ENCODE measurements at places on chromosomes 3 and 15.

GRCh38 chr15:78810362-78811123 lies 721 bp downstream of the ADAMTS7 start:
- DNase-seq = no peak

DNA sequence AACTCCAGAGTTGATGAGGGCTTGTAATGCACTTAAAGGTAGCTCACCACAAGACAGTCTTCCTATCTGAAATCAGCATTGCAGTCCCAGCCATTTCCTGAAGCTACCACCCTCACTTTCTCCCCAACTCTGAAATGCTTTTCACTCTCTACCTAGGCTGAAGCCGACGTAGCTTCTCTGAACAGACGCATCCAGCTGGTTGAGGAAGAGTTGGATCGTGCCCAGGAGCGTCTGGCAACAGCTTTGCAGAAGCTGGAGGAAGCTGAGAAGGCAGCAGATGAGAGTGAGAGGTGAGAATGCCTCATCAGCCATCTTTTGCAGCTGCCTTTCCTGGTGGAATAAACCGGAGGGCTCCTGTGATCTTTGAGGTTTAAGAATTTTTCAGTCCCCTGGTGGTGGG lies 14.3 kb downstream of the TPM1 start:
- DNase-seq = no peak

DNA sequence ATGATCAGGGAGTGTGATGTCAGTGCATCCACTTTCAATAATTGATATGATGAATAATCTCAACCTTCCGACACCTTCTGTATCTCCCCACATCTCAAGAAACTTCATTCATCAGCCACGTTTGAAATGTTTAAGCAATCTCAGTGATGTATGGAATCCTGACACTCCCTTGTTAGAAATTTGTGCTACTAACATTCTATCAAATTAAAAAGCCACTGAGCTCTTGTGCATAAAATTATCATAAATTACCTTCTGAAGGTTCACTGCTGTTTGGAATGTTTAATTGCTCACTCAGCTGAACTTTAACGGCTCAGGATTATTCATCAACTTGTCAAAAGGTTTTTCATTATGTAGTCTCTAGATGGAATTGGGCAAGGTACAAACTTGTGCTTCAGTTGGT lies 108.4 kb upstream of the DPH6 start:
- DNase-seq = no peak

DNA sequence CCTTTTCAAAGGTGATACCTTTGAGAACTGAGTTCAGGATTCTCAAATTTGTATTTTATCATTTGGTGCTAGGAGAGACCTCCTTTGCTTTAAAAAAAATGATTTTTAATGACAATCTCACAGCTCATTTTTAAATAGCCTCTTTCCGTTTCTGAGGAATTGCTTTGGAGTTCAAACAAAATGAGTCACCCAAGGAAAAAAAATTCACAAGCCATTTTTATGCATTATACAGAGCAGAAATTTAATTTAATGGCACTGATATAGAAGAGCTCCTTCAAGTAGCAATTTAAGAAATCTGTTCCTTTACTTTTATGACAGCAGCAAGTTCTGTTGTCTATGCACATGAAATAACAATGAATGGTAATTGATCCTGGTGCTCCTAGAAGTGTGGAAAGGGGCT lies 337.9 kb upstream of the KCNMB2 start:
- DNase-seq = no peak

DNA sequence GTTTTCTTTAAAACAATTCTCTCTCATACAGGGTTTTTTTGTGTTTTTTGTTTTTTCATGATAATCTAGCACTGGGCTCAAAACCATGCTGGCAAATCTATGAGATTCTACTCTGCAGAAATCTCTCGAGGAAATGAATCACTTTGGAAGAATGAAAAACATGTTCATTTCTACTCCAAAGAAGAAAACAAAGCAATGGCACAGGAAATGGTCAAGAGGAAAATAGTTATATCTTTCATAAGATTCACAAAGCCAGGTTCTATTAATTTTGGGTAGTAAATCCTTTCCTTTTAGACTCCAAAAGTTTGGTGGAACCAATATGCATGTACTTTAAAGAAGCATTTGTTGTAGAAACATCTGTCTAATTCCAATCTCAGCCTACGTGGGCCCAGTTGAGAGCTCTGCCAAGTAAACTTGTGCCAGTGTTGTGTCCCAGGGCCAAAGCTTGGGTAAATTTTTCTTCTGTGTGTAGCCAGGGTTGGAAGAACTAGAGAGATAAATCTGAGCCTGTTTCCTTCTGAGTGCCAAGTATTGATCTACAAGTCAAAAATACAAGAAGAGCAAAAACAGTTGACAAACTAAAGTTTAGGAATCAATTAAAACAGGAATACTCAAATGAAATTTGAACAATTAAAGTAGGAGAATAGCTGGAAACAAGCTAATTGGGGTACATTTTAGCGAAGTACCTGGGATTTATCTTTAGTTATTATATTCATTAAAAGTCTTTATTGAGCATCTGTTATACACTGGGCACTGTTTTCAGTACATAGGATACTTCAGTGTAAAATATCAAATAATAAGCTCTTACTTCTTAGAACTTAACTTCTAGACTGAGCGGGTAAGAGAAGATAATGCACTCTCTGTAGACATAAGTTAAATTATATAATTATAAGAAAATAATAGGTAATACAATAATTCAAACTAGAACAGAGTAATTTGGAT lies 657.5 kb upstream of the NECTIN3 start:
- DNase-seq = no peak

- DNase-seq = no peak
These were observed 413.0 kb upstream of the DPH6 start for GRCh38 chr15:35958975-35959374.

DNA sequence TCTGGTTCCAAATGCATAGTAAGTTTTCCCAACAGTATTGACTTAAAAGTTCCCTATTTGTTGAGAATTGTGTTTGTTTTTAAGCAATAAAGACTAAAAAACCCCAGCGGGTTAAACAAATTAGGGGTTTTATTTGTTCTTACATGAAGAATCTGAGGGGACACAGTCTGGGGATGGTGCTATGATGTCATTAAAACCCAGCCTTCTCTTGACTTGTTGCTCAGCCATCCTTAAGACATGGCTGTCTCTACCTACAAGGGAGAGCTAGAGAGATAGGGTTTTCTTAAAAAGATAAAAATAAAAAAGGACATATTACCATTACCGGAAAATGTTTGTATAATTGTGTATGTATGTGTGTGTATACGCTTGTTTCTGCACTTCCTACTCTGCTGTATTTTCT lies 11.7 kb upstream of the ARL14 start:
- no peak for DNase-seq

- no peak for DNase-seq
These were observed 98.3 kb upstream of the SPATA12 start for GRCh38 chr3:56962206-56962605.

DNA sequence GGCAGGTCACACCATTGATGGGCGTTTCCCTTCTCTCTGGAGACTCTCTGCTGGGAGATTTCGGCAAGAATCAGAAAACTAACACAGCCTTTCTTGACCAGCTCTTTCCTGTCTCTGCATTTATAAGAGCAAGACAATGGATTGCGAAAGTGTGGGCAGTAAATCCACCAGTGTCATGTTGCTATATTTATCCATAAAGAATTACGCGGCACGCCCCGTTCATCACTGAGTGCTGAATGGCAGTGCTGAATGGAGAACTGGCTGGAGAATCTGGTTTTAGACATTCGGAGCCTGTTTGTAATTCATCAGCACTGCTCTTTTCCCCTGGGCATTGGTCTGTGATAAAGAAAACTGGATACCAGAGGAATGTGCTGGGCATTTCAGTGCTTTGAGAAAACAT lies 2.0 kb upstream of the CEMIP start:
- no peak for DNase-seq

GRCh38 chr15:89362203-89363101 lies 27.8 kb upstream of the POLG start:
- no peak for DNase-seq

DNA sequence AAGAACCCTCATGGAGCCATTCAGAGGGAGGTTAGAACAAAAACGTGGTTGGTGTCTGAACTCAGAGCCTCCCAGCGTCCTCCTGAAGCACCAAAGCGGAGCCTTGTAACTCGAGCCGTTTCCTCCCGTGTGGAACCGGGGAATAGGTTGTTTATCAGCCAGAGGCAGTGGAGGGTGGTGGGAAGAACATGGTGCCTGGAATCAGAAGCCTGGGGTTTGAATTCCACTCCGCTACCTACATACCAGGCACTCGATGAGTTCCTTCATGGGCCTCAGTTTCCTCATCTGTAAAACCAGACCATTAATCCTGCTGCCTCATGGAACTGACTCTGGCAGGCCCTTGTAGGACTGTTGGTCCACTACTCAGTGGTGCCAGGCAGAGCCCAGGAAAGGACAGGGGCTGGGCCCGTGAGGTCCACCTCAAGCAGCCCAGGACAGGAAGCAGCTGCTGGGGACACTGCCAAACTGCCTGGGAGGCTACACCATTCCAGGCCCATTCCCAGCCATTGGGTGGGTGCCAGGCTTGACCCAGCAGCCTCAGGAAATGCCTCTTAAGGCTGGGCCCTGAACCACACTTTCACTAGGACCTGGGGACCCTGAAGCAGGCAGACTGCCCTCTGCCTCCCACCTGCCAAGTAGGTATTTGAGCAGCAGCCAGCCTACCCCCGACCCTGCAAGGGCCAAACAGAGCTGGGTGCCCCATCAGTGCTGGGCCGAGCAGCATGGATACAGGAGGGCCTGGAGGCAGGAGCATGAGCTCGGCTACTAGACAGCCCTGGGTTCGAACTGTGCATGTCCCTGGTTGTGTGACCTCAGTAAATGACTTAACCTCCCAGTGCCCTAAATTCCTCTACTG lies 33.4 kb downstream of the PRKCD start:
- no peak for DNase-seq

GRCh38 chr3:31522152-31522551 lies 10.6 kb upstream of the STT3B start:
- DNase-seq = no peak

DNA sequence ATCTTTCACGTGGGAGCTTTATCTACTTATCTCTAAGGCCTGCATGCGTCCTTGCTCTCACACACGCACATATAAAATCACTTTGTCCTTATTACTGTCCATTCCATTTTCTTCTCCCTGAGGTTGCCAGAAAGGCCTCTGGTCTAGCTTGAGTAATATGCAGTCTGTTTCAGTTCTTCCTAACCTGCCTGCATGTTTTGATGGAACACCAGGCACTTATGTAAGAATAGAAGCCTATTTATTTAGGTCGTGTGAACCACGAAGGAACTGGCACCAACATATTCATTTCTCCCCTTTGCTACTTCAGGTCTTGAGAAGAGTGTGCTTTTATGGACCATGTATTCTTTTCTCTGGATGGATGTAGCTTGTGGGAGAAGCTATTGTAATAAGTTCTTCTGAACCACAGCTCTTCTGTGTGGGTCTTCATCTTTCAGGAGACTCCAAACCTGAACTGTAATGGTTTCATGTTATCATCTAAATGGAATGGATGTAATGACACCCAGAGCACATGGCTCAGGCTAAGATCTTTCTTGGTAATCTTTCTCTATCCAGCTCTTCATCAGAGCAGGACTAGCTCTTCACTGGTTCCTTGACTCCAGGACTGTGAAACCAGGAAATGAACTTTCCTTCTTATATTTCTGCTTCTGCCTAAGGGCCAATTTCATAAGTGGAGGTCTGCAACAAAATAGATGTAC lies 53.8 kb downstream of the UBE2E2 start:
- no peak for DNase-seq

GRCh38 chr15:62063825-62064635 lies 2.7 kb upstream of the C2CD4A start:
- DNase-seq = no peak

DNA sequence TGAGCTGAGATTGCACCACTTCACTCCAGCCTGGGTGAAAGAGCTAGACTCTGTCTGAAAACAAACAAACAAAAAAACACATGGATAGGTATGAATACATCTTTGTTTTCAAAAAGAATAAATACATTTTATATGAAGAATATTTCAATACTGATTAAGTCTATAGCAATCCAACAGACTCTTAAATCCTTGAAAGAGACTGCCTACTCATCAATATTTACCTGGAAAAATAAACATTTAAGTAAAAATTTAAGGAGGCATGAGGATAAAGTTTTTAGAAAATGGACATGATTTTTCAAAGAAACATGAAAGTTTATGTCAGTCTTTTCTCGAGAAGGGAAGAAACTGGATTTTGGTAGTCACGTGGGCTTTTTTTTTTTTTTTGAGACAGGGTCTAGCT lies 5.4 kb downstream of the NKIRAS1 start:
- no peak for DNase-seq

DNA sequence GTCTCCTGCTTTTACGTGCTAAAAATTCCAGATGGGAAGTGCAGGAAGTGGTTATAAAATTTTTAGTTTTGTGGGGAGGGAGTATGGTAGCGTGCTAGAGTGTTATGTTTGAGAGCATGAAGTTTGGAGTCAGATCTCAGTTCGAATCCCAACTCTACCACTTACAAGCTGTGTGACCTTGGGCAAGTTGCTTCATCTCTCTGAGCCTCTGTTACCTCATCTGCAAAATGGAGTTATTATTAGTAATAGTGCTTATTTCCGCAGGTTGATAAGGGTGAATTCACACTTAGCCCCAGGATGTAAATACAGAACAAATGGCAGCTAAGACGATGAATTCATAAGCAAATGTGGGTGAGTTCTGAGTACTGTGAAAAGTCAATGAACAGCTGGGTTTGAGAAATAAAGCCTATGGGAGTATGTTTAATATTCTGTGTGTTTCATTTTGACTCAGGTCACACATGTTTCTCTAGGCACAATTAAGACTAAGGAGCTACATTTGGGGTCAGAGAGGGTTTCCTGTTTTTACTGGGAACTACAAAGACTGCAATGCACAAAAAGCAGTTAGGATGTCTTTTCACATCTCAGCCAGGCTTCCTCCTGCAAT lies 73.1 kb upstream of the FEZF2 start:
- DNase-seq = no peak

All from naive thymus-derived CD8-positive, alpha-beta T cell (primary cell).